ENCODE measurements at places on chromosomes 7 and 10. TPM values are rescaled to one million over a fixed set of nuclear protein-coding genes. Genes with fewer than 3 reads are reported as not detected.
A peak's percentile ranks its signal among the peaks of the same experiment; 100 is the strongest.

- peak; percentile 69 for DNase-seq
Measured at GRCh38 chr10:97574374-97575126, 2.0 kb downstream of the ANKRD2 start.

GRCh38 chr7:31125171-31125570, 73.1 kb downstream of the ADCYAP1R1 start:
- DNase-seq, result no peak

GRCh38 chr7:100080907-100081534, 502 bp downstream of the ZNF3 start:
- DNase-seq, result no peak

CALHM1 gene
- total RNA-seq, result not detected

GRCh38 chr10:126701526-126701925, 31.0 kb upstream of the C10orf90 start:
- no peak for DNase-seq

UCMA gene
- total RNA-seq, result not detected

DNA sequence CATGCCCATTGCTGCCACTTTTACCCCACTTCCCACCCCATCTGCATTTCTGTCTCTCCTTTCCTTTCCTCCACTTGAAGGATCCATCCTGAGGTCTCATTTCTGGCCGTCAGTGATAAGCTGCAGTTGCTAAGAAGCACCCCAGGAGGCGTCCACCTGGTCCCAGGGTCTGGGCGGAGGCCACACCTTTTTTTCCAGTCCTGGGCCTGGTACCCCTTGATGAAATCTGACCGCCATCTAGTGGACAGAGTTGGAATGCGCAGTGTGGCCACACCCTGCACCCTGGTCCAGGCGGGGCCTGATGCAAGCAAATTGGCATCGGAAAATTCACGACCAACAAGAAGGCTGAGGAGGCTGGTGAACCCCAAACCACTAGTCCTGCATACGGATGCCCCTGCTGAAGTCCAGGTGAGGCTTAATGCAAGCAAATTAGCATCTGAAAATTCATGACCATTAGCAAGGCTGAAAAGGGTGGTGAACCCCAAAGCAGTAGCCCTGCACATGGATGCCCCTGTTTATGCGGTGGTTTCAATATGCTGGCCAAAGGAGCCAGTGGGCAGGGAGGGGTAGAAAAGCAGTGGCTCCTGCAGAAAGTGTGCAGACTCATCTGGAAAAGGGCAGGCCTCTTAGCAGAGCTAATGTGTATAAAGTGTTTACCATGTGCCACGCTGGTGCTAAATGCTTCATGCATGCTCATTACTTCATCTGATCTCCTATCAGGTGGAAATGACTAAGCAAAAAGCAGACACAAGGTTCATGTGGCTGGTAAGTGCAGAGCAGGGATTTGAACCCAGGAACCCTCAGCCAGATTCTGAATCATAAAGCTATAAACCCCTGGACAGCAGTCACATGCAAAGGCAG, 43.2 kb downstream of the GPAM start:
- peak; percentile 27 for DNase-seq

GRCh38 chr10:29323367-29323766, 34.5 kb downstream of the LYZL1 start:
- DNase-seq, result no peak

GRCh38 chr7:135147899-135148721, at the start of gene TMEM140:
Gene TMEM140, plus strand, starts transcription at chr7:135148072. Its CDS starts 16,370 bp downstream, at chr7:135164442.
- no peak for DNase-seq

FBXL13 gene
- 0.39 TPM for total RNA-seq

DLD gene
- total RNA-seq, result 53.0 TPM

CD36 gene
- 3.5 TPM for total RNA-seq

DNA sequence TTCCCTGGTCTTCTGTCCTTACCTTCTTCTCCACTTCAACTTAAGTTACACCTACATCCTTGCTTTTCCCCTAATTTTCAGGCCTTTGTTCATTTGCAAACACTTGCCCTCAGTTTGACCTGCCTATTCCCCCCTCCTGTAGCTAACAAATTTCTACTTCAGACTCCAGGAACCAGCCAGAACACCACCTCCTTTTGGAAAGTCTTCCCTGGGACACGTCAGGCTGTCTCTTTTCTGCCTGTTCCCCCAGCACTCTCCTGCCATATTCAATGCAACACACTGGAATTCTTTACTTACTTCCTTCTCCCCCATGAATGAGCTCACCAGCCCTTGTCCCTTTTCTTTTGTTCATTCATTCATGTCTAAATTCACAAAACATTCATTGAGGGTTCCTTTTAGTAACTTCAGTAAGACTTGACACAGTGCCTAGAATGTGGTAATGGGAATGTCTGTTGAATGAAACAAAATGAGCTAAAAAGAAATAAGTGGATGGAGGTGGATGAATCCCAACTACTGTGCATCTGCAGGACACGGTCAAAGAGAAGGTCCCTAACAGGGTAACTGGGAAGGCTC, 478.0 kb downstream of the KCNMA1 start:
- no peak for DNase-seq

CTAGE4 gene
- not detected for total RNA-seq

GRCh38 chr10:130757821-130758489, 553.6 kb downstream of the TCERG1L start:
- DNase-seq, result no peak

- no peak for DNase-seq
Measured at GRCh38 chr7:104098890-104099289, 108.9 kb downstream of the ORC5 start.

DNA sequence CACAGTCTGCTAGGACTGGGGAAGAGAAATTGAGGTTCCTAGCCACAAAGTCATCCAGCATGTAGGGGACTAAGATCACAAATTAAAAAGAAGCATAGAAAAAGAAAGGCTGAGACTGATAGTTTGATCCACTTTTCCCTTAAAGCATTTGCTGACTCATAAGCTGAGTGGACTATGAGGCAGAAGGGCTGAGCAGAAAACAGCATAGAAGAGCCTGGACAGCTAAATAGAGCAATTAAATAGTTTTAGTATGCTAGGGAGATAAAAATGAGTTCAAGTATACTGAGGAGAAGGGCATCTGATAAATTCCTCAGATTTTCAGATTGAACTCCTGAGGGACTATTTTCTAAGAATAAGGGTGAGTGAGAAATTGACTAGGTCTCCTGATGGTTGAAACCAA, 155.9 kb upstream of the EGR2 start:
- no peak for DNase-seq

DNA sequence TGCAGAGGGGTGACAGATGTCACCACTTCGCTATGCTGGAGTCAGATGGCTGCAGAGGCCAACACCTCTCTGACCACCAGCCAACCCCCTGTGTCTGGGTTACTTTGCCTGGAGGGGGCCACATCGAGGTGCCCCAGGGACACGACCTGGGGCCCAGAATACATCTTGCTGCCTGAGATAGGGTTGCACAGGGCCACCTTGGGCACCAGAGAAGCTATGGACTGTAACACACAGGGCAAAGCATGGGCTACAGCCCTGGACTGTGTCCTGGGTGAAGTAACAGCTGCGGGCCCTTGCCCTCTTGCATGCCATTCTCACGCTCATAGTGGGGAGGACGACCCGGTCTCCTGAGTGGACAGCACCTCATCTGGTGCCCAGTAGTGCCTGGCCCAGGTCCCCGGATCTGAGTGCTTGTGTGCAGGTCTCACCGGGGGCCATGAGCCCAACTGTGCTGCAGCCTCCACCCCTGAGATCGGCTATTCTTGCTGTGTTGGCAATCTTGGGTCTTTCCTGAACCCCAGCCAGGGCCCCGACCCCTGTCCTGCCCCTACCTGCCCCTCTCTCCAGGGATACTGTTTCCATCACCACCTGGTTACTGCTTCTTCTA, 115.2 kb upstream of the GDF10 start:
- no peak for DNase-seq

GRCh38 chr10:116265686-116266085, 7.3 kb downstream of the GFRA1 start:
- DNase-seq, result no peak

MEOX2 gene
- 1.3 TPM for total RNA-seq

KLF14 gene
- total RNA-seq, result not detected

GRCh38 chr7:11327633-11328032, 354.0 kb downstream of the PHF14 start:
- DNase-seq, result no peak

- DNase-seq, result no peak
Measured at GRCh38 chr10:29643771-29644501, 9.2 kb upstream of the SVIL start.

DNA sequence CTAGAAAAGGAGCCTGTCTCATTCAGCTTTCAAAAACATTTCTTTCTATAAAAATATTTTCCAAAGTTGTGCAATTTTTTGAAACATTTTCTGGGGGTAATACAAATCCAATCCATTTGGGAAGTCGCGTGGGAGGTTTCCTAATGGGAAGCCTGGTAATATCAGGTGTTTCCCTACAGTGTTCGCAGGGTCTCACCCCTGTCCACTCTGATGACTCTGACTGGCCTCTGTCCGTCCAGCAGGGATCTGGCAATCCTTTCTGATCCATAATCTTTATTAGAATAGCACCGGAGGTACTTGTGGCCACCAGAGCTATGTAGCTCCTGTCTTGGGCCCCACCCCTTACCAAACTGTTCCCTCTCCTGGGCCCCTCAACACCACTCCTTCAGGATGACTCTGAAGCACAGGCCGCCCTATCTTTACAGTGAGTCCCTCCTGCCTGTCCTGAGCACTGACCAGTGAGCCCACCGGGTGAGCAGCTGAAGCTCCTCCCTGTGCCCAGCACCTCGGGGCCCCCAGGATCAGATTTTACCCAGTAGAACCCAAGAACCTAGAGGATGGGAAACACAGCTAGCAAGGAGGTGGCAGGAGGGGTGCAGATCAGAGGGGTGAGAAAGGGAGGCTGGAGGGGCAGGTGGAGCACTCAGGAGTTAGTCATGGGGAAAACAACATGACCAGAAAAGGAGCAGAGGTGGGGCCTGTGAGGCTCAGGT, 84.8 kb downstream of the PTPRE start:
- DNase-seq, result no peak

- DNase-seq, result no peak
Measured at GRCh38 chr7:101563943-101564777, 64.9 kb downstream of the MYL10 start.

TUBB8 gene
- not detected for total RNA-seq

GRCh38 chr7:85415743-85416142, 228.9 kb upstream of the SEMA3D start:
- DNase-seq, result no peak

PGAM2 gene
- not detected for total RNA-seq

CRHR2 gene
- not detected for total RNA-seq

DNA sequence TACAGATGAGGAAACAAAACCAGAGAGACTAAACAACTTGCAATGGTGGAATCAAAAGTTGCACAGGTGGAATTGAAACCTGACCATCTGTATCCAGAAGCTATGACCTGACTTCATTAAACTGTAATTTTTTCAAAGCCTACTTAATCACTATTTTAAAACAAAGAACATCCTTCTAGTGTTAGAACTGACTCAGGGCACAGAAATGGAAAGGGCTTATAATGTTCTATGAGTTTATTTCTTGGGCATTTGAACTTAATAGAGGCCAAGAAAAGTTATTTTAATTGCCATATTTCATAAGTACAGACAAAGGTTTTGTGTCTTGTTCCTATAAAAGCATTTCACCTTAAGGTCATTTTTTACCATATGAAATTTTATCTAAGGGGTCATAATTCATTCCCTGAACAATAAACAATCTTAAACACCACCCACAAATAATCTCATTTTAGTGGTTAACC, 8.8 kb downstream of the ITGB1 start:
- DNase-seq, result no peak

- no peak for DNase-seq
Measured at GRCh38 chr10:72027498-72027897, 60.9 kb downstream of the SPOCK2 start.

DNA sequence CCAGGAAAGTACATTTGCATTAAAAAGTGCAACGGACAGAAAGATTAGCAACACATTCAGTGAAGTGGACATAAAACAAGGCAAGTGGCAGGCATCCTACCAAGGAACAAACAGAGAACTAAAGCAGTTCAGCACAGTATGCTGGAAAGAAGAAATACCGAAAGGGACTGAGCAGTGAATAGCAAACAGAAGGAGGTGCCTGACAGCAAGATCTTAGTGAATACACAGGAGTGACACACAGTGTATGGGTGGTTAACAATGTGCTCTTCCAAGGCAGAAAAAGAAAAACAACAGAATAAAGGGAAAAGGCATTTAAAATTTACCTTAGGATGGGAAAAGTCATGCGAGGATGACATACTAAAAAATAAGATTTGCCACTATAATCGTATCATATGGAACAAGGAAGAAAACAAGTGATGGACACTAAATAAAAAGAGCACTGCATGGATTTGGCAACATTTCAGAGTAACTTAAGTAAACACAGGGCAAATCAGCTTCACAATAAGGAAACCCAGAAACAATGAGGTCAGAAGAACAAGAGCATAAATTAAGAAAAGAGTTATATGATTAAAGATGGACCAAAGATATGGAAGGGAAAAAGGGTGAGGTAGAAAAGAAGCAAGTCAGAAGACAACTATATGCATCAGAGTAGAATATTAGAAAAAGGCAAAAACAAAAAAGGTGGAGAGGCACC, 29.5 kb downstream of the MEST start:
- DNase-seq, result no peak

DNA sequence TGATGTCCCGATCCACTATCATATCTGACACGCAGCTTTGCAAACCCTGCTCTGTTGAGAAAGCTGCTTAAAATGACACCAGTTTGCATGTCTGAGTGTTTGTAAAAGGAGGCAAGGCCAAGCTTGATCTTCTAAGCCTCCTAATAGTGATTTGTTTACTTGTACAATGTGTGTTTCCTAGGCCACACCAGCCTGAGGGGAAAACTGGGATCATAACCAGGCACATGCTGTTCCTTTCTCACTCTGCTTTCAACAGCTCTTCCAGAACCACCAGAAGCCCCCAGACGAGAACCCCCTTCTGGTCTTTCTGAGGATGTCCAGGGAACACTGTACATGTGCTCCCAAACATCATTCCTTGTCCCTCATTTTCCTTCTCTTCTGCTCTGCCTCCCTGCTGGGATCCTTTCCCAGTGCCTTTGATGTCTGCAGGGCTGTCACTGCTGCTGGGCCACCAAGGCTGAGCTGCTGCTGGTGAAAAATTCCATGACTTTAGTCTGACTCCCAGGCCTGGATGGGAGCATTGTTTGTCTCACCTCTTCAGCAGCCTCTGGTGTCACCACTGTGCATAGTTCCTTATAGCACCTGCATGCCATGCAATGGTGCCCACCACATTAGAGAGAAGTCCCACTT, 4.0 kb upstream of the LGI1 start:
- DNase-seq, result no peak

- no peak for DNase-seq
Measured at GRCh38 chr7:74401137-74401859, 52.4 kb upstream of the GTF2IRD1 start.

IL2RA gene
- not detected for total RNA-seq

All from glomerular endothelial cell (primary cell).